ENCODE measurements at places on chromosomes 5 and 9. TPM values are rescaled to one million over a fixed set of nuclear protein-coding genes. Genes with fewer than 3 reads are reported as not detected.

- H3K4me1 ChIP-seq = no peaks in the 10 kb centered on the region
- DNase-seq = no peak
- no peak overlapping the region for H3K27ac ChIP-seq
- H3K4me3 ChIP-seq = no peak overlapping the region
- no peaks in the 10 kb centered on the region for H3K36me3 ChIP-seq
Measured at GRCh38 chr5:98593418-98593817, 180.0 kb upstream of the RGMB start.

GRCh38 chr5:111079846-111080245, 8.3 kb downstream of the TSLP start:
- peak; percentile 57 for DNase-seq
- no peak overlapping the region for H3K4me3 ChIP-seq
- no peak overlapping the region for H3K27ac ChIP-seq
- H3K27me3 ChIP-seq = no peaks in the 10 kb centered on the region
- no peaks in the 10 kb centered on the region for H3K36me3 ChIP-seq
- peaks cover 5% of the 10 kb centered on the region for H3K4me1 ChIP-seq

DNA sequence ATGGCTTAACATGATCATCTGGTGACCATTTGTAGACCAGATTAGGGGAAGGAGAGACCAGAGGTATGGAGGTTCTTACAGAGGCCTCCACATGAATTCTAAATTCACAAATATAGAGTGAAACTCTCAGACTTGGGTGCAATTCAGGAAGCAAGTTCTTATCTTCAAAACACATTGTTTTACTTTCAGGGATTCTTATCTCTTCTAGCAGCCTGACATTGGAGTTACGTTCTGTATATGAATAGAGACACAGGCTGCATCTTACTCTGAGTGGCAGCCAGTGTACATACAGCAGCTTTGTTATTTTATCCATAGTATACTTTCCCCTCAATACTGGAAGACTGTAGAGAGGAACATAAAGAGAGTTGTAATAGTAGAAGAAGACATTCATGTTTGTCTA, 1331.7 kb upstream of the WWC1 start:
- H3K27ac ChIP-seq = no peak overlapping the region
- DNase-seq = no peak
- H3K36me3 ChIP-seq = no peaks in the 10 kb centered on the region
- H3K4me1 ChIP-seq = no peaks in the 10 kb centered on the region

DNA sequence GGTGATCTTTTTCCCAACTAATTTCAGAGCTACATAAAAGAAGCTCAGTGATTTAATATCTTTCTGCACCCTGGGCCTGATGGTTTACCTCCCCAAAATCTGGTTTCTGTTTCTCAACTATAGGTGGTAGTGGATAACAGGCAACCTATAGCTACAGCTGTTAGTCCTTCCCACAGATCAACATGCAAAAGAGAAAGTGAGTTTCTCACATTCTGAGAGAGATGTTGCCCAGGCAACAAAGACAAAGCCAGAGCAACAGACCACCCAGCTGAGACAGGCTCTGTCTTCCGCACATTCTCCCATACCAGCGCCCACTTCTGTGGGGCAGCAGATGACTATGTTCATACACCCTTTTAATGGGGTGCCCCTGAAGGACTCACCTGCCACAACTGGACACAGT, 40.7 kb upstream of the PPP2R2B start:
- no peaks in the 10 kb centered on the region for H3K27me3 ChIP-seq
- DNase-seq = no peak
- H3K27ac ChIP-seq = no peak overlapping the region
- no peaks in the 10 kb centered on the region for H3K36me3 ChIP-seq
- H3K4me3 ChIP-seq = no peak overlapping the region

DNA sequence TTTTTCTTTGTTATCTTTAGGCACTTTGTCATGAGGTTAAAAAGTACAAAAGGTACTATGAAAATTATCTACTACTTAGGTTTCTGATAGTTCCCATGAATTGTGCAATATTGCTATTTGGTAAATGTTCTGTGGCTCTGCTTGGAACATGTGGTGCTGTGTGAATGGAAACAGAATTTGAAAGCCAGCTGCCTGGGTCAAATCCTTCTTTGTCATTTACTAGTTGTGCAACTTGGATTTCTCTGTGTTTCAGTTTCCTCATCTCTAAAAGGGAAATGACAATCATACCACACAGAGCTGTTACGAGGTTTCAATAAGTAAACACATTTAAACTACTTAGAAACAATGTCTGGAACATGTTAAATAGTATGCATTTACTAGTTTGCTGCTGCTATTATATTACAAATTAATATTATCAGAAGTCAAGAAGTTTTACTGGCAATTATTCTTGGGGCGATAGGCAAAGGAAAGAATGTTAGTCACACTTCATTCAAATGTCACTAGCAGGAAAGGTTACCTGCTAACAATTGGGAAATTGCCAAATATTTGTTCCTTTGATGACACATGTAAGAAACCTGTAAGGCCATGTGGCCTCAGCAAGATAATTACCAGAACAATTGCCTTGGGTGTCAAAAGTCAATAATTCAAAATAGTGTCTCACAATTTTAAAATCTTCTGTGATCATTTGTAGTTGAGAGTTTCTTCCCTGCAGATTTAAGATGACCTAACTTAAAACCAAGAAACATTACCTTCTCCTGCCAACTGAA, 184.8 kb downstream of the KIAA0825 start:
- H3K36me3 ChIP-seq = no peaks in the 10 kb centered on the region
- no peaks in the 10 kb centered on the region for H3K4me1 ChIP-seq
- no peak overlapping the region for H3K4me3 ChIP-seq
- peak; percentile 64 for DNase-seq
- H3K27ac ChIP-seq = no peak overlapping the region

DNA sequence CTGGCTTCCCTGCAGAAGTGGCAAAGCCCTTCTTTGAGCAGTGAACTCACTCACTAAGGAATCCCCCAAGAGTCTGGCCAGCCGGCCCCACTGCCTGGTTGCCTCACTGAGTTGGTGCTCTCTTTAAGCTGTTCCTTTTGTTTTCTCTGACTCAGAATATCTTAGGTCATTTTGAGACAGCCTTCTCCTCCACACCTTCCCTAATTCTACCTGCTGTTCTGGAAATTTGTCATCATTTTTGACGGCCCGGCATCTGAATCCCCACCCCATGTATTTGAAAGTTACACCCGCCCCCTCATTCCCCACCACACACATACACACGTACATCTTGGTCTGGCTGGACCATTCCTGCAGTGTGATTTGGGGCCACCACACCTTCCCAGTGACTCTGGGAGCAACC, 41.8 kb downstream of the FGF1 start:
- DNase-seq = peak; percentile 36
- peaks cover 23% of the 10 kb centered on the region for H3K4me1 ChIP-seq

Gene IRX4
- total RNA-seq = not detected
